Activated B cell treated with CpG ODN at 0.5 μM for 24 hours (primary cell): ENCODE measurements at places on chromosomes 5 and 9.

GRCh38 chr5:134101686-134102439, 12.6 kb upstream of the TCF7 start:
- H3K36me3 ChIP-seq: no peaks in the 10 kb centered on the region
- H3K4me3 ChIP-seq: peak overlapping the region; percentile 32
- H3K27me3 ChIP-seq: no peaks in the 10 kb centered on the region
- peak overlapping the region; percentile 99 for H3K27ac ChIP-seq
- peaks cover 56% of the 10 kb centered on the region for H3K4me1 ChIP-seq

- H3K36me3 ChIP-seq: no peaks in the 10 kb centered on the region
- no peak within 1 kb of the TSS for H3K27ac ChIP-seq
- H3K27me3 ChIP-seq: peaks cover 11% of the 10 kb centered on the region
- peak within 1 kb of the TSS; percentile 64 for H3K4me3 ChIP-seq
- peaks cover 8% of the 10 kb centered on the region for H3K4me1 ChIP-seq
Observed at GRCh38 chr9:137441289-137441934, at the start of gene ENTPD8. TSS of gene ENTPD8 (minus strand) at chr9:137441357. CDS start at chr9:137438285, 3,072 bp downstream.

- H3K4me1 ChIP-seq: peaks cover 40% of the 10 kb centered on the region
- H3K27ac ChIP-seq: peak overlapping the region; percentile 96
- peaks cover 7% of the 10 kb centered on the region for H3K27me3 ChIP-seq
Observed at GRCh38 chr5:181217111-181217802, 5.8 kb upstream of the TRIM41 start.

- H3K4me1 ChIP-seq: no peaks in the 10 kb centered on the region
- no peak overlapping the region for H3K4me3 ChIP-seq
- no peak for DNase-seq
- no peaks in the 10 kb centered on the region for H3K36me3 ChIP-seq
Observed at GRCh38 chr5:7317751-7318150, 78.2 kb upstream of the ADCY2 start.

- H3K27ac ChIP-seq: no peak overlapping the region
- no peak overlapping the region for H3K4me3 ChIP-seq
- no peaks in the 10 kb centered on the region for H3K36me3 ChIP-seq
- peaks cover 19% of the 10 kb centered on the region for H3K27me3 ChIP-seq
- no peak for DNase-seq
Observed at GRCh38 chr9:86909388-86909787, 37.9 kb downstream of the GAS1 start.

- no peak for DNase-seq
- H3K27me3 ChIP-seq: peaks cover 23% of the 10 kb centered on the region
- no peaks in the 10 kb centered on the region for H3K36me3 ChIP-seq
- H3K4me3 ChIP-seq: no peak overlapping the region
- no peak overlapping the region for H3K27ac ChIP-seq
Observed at GRCh38 chr5:135476615-135477581, 24.7 kb upstream of the TIFAB start.

- H3K27ac ChIP-seq: no peak overlapping the region
- no peak overlapping the region for H3K4me3 ChIP-seq
- no peaks in the 10 kb centered on the region for H3K27me3 ChIP-seq
- peaks cover 76% of the 10 kb centered on the region for H3K4me1 ChIP-seq
Observed at GRCh38 chr5:14240359-14240758, 97.2 kb downstream of the TRIO start.

DNA sequence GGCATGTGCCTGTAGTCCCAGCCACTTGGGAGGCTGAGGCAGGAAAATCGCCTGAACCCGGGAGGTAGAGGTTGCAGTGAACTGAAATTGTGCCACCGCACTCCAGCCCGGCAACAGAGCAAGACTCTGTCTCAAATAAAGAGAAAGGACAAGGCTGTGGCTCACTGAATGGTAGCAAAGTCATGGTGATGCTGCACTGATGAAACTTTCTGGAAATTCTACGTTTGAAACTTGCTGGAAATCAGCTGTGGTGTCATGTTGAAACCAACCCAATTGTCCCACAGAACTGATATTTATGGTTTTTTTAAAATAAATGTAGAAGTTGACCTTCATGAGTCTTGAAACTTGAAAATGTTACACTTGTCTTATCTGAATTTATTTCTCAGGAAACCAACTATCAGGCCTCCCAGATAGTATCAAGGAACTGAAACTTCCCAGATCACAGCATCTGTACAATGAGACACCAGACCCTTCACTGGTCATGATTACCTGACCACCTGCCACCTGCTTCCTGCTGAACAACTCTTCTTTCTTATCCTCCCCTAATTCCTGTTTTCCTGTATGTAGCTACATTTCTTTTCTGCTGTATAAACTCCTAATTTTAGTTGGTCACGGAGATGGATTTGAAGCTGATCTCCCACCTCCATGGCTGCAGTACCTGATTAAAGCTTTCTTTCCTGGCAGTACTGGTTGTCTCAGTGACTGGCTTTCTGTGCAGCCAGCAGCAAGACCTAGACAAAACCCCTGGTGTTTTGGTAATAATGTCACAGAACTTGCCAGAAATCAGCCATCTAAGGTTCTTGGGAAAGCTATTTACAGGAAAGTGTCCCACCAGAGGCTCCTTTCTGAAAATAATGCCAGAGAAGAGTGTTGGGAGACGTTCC, 5.6 kb upstream of the TBC1D13 start:
- no peaks in the 10 kb centered on the region for H3K27me3 ChIP-seq
- no peaks in the 10 kb centered on the region for H3K36me3 ChIP-seq
- no peak for DNase-seq
- peak overlapping the region; percentile 71 for H3K27ac ChIP-seq
- H3K4me1 ChIP-seq: peaks cover 10% of the 10 kb centered on the region
- peak overlapping the region; percentile 38 for H3K4me3 ChIP-seq

GRCh38 chr9:122904466-122904822, 715 bp downstream of the RC3H2 start:
- peaks cover 38% of the 10 kb centered on the region for H3K4me1 ChIP-seq
- H3K27me3 ChIP-seq: no peaks in the 10 kb centered on the region
- peak overlapping the region; percentile 86 for H3K27ac ChIP-seq
- no peak for DNase-seq
- H3K4me3 ChIP-seq: peak overlapping the region; percentile 91
- peaks cover 22% of the 10 kb centered on the region for H3K36me3 ChIP-seq

DNA sequence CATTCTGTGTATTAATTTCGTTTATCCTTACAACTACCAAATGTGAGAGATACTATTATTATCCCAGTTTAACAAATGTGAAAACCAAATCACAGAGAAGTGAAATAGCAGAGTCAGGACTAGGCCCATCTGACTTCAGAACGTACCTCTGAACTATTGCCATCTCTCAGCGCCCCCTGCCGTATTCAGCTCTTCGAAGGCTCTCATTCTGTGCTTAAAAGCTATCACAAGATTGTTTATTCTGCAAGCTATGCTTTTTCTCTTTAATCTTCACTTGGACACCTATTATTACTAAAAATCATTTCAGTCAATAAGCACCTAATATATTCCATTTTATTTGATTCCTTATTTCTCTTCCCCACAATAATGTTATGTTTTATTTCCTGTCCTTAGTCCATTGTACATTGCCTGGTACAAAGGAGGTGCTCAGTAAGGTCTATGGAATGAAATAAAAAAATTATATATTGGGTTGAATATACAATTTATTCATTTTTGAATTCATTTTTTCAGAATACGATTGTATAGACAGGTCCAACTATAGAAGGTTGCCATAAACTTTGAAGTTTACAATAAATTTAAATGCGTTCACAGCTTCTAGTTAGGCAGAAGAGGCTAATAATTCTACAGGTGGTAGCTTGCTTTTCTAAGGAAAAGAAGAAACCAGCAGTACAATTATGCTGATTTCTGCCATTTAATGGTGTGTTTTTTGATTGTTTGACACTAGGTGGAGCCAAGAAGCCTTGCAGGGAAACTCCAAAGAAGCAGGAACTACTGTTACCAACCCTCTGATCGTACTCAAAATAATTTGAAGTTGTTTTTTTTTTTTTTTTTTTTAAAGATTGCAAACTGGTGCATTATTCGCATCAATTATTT, 202.2 kb upstream of the DMRTA1 start:
- H3K27ac ChIP-seq: no peak overlapping the region
- peaks cover 39% of the 10 kb centered on the region for H3K4me1 ChIP-seq
- no peak for DNase-seq
- H3K36me3 ChIP-seq: no peaks in the 10 kb centered on the region

DNA sequence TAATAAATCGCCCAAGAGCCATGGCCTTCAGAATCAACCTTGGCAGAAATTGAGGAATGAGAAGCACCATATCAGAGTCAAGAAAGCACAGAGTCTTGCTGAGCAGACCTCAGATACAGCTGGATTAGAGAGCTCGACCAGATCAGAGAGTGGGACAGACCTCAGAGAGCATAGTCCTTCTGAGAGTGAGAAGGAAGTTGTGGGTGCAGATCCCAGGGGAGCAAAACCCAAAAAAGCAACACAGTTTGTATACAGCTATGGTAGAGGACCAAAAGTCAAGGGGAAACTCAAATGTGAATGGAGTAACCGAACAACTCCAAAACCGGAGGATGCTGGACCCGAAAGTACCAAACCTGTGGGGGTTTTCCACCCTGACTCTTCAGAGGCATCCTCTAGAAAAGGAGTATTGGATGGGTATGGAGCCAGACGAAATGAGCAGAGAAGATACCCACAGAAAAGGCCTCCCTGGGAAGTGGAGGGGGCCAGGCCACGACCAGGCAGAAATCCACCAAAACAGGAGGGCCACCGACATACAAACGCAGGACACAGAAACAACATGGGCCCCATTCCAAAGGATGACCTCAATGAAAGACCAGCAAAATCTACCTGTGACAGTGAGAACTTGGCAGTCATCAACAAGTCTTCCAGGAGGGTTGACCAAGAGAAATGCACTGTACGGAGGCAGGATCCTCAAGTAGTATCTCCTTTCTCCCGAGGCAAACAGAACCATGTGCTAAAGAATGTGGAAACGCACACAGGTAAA, 4.5 kb downstream of the NFX1 start:
- no peaks in the 10 kb centered on the region for H3K27me3 ChIP-seq
- peaks cover 95% of the 10 kb centered on the region for H3K4me1 ChIP-seq
- peak overlapping the region; percentile 93 for H3K27ac ChIP-seq

DNA sequence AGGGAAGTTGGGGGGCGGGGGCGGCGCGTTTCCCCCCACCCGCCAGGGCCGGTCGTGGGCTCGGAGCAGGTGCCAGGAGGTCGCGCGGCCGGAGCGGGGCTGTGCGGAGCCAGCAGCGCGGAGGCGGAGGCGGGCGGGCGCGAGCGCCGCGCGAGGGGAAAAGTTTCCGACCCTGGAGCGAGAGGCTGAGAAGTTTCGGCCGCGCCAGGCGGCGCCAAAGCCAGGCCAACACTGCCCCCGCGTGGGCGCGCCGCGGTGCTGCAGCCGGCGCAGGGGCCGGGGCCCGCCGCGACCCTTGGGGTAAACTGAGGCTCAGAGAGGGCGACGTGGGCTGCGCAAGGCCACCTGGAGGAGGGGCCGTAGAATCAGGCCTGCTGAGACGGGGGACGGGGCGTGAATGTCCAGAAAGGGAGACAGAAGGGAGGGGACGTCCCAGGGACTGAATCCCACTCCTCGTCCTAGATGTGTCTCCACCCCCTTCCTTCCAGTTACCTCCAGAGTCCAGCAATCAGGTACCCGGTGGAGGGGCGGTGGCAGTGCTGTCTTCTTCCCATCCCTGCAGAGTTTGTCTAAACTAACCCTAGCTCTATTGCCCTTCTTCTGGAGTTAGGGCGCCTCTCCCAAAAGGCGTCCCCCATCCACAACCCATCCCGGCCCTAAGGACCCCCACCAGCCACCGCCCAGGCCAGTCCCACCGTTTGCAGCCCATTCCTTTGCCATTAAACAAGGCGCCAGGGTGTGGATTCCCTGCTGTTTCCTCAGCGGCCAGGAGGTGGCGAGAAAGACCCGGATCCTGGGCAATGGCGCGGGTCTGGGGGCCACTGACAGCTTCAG, 10.2 kb downstream of the C9orf50 start:
- DNase-seq: peak; percentile 75
- H3K4me1 ChIP-seq: peaks cover 24% of the 10 kb centered on the region
- H3K27me3 ChIP-seq: peaks cover 2% of the 10 kb centered on the region
- H3K36me3 ChIP-seq: no peaks in the 10 kb centered on the region
- H3K27ac ChIP-seq: peak overlapping the region; percentile 41

DNA sequence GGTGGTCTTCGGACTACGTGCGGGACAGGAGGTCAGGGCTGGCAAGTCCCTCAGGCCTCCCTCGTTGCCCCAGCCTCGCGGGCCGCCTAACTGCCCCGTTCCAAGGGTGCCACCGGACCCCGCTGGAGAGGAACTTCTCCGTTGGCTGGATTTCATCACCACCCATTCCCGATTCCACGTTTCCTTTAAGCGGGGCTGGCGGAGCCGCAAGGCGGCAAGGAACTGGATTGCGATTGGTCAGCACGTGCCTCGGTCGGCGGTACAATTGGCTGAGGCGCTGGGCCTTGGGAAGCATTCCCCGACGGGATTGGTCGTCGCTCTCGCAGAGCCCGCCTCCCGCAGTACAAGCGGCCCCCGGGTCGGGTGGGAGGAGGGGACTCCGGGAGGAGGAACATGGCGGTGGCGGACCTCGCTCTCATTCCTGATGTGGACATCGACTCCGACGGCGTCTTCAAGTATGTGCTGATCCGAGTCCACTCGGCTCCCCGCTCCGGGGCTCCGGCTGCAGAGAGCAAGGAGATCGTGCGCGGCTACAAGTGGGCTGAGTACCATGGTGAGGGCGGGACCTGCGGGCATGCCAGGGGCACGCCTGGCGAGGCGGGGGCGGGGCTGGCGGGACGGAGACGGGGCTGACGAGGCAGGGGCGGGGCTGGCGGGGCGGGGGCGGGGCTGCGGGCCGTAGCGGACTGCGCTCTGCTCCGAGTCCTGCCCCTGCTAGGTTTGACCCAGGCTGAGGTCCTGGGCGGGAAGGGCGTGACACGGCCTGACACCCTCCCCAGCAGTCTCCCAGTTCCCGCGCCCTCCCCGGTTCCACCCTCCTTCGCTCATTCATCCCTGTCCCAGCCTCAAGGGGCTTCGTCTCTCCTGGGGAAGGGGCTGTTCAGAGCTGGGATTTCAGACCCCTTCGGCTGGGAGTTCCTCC, at the start of gene PHPT1:
PHPT1 (plus strand) TSS at position 372 of the 922 bp plus-strand sequence; CDS start at position 394, 22 bp downstream.
- peak within 1 kb of the TSS; percentile 95 for H3K4me3 ChIP-seq
- DNase-seq: peak; percentile 94
